ENCODE measurements at places on chromosomes 2 and 18.
A peak's percentile ranks its signal among the peaks of the same experiment; 100 is the strongest.

- DNase-seq, result no peak
Observed at GRCh38 chr2:197215748-197216360, 94.7 kb downstream of the ANKRD44 start.

- DNase-seq, result peak; percentile 67
Observed at GRCh38 chr2:96509114-96509846, 4.1 kb upstream of the NEURL3 start.

GRCh38 chr2:100057901-100058261, 84.5 kb downstream of the AFF3 start:
- DNase-seq, result no peak

DNA sequence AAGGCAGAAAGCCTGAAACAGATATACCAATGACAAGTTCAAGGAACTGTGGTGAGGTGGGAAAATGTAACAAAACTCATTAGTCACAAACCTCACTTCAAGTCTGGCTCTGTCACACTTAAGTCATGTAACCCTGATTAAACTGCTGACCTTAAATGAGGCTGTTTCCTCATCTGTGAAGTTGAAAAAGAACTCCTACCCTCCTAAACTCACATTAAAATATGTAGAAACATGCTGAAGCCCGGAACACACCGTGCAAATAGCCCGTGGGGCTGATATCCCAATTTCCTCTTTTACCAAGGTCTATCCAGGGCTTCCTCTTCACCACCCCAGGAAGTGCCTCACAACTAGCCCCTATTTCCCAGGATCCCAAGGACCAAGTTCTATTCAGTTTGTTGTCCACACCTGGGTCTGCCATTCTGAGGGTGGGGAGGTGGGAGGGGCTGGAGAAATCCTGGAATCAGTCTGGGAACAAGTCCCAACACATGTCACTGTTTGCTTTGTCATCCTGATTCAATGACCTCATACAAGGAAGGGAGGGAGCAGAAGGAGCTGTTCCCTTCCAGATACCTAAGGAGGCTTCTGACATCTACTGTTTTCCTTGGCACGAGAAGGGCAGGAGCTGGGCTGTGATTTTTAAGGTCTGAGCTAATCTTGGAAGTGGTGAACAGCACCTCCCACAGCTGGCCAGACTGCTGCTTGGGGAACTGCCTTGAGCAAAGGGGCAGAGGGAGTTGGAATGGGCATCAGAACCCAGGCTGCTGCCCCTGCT, 42.3 kb downstream of the SLC4A1AP start:
- DNase-seq, result no peak

DNA sequence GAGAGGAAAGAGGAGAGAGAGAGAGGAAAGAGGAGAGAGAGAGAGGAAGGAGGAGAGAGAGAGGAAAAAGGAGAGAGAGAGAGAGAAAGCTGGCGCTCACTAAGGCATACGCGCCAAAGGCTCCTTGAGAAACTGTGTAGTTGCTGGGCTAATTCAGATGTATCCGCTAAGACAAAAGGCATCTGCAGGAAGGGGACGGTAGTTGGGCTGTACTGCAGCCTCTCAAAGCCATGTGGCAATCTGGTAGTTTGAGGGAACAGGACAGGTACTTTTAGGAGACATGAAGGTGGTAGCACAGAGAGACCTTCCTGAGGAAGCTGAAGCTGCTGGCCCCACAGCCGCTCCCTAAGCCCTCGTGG, 31.6 kb downstream of the THNSL2 start:
- DNase-seq, result no peak

- no peak for DNase-seq
Observed at GRCh38 chr2:151476287-151476686, 66.6 kb downstream of the RIF1 start.

DNA sequence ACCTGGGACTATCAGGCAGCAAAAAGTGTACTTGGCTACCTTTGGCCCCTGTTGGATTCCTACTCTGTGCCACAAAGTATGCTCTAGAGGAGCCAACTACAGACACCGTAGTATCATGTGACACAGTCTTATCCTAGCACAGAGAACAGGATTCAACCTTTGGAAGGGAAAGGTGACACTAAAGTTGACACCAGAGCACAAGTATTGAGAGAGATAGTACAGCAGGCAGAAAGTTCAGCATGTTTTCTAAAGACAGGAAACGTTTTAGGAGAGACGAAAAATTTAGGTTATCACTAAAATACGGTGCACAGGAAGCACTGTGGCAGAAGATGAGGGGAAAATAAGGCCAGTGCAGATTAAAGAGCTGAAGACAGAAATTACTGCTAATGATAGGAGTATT, 18.6 kb downstream of the SMAD2 start:
- DNase-seq, result no peak

All from NCI-H510A (cell line).